ENCODE measurements at places on chromosomes 6 and 20. TPM values are rescaled to one million over a fixed set of nuclear protein-coding genes. Genes with fewer than 3 reads are reported as not detected.
A peak's percentile ranks its signal among the peaks of the same experiment; 100 is the strongest.

DNA sequence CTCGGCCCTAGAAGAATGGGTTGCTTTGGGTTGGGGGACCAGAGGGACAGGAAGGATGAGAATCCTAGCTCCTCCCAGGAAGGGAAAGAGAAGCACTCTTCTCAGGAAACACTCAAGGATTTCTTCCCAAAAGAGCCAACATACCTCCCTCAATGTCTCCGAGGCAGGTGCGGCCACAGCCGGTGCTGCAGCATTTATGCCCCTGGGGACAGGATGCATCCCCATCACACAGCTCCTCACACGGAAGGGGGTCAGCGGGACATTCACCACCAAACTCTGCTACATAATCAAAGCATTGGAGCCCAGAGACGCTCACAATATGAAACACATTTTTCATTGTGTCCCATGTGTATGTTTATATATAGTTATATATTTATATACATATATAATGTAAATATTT is 14.8 kb downstream of the WFDC3 start:
- no peak for DNase-seq

Gene RARS2
- 65.7 TPM for total RNA-seq

DNA sequence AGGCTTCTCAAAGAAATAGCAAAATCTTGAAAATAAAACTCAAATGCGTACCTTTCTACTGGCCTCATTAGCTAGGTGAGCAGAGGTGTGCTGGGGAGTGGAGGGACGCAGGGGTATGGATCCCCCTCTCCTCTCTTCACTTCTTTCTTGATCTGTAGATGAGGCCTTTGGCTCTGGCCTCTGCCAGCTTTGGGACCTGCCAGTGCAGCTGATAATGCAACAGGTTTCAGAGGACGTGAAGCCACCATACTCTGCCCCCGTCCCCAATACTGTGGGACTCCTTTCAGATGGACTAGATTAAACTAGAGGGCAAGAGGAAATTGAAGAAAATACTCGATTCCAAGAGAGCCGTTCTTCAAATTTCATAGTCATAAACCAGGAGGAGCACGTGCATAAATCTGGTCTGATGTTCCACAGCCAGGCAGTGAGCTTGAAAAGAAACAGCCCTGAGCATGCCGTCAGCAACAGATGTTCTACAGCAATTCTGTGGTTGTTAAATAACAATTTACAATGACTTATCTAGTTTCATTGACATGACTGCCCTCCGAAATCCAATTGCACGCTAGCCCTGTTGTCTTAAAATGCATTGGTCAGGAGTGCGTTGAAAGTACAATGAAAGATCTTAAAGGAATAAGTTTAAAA is 245.3 kb upstream of the FOXQ1 start:
- no peak for DNase-seq

DNA sequence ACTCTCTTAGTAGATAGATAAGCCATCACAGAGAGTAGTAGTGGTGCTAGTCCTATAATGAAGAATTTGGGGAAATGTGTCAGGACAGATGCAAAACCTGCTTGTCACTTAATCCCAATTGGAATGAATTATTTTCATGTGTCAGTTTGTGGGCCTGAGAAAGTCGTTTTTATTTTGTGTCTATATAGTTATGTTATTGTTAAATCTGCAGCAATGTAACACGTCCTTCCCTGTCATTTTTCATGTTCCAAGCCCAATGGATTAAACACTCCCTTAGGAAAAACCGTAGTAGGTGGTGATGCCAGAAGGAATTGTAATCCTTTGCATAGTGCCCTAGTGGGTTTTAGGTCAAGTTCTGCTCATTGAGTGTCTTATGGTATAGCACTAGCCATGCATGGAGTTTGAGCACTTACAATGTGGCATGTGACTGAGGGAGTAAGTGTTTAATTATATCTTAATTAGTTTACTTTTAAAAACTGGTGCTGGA is 105.9 kb upstream of the PRSS16 start:
- no peak for DNase-seq

GRCh38 chr6:41288030-41288753 is 1.7 kb upstream of the TREM1 start:
- DNase-seq = peak; percentile 17

DNA sequence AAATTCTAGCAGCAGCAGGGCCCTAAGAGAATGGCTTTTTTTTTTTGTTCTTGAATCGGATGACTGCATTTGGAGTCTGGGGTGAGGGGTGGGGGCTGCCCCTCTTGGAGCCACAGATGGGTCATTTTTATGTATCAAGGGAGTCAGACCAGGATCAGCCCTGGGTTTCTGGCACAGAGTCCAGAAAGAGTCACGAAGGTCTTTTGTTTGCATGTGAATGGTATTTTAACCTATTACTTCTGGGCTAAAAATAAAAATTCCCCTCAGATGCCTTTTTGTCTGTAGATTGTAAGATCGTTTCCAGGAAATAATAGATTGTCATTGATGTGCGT is 72.5 kb downstream of the PHACTR3 start:
- DNase-seq = no peak

All from urinary bladder (tissue), 4 donors.